ENCODE measurements at places on chromosomes 12 and 14.
A peak's percentile ranks its signal among the peaks of the same experiment; 100 is the strongest.

GRCh38 chr12:129613314-129613713 is 290.5 kb downstream of the TMEM132D start:
- DNase-seq: no peak

DNA sequence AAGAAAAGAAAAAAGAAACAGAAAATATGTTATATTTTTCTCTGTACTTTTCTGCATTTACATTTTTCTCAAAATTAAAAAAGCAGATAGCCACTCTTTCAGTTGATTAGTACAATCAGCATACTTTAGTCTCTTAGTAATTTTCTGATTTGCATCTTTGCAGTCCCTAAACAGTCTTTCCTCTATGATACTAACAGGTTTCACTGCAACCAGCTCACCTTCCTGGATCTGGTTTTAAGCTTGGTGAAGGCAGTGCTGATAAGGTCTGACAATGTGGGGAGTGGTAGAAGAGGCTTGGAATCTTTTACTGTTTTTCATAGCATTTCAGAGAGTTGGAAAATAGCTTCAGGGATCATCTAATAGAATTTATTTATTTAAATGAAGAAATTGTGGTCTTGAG is 457.6 kb downstream of the ZFP36L1 start:
- no peak for DNase-seq

GRCh38 chr12:57389033-57389432 is 41.8 kb downstream of the R3HDM2 start:
- DNase-seq: no peak

- no peak for DNase-seq
These were observed 6.1 kb downstream of the RHOF start for GRCh38 chr12:121787063-121788025.

DNA sequence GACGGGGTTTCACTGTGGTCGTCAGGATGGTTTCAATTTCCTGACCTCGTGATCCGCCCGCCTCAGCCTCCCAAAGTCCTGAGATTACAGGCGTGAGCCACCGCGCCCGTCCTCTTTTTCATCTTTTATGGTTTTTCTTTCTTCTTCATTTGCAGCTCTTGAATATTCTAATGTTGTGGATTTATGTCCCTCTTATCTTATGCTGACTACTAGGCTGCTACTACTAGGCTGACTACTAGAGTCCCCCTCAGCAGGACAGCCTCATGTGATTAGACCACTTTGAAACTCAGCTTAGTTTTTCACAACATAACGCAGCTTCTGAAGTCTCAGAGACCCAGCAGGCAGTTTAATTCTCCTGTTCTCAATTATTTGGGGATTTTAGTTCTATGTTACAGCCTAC is 857 bp upstream of the CLEC4E start:
- no peak for DNase-seq

DNA sequence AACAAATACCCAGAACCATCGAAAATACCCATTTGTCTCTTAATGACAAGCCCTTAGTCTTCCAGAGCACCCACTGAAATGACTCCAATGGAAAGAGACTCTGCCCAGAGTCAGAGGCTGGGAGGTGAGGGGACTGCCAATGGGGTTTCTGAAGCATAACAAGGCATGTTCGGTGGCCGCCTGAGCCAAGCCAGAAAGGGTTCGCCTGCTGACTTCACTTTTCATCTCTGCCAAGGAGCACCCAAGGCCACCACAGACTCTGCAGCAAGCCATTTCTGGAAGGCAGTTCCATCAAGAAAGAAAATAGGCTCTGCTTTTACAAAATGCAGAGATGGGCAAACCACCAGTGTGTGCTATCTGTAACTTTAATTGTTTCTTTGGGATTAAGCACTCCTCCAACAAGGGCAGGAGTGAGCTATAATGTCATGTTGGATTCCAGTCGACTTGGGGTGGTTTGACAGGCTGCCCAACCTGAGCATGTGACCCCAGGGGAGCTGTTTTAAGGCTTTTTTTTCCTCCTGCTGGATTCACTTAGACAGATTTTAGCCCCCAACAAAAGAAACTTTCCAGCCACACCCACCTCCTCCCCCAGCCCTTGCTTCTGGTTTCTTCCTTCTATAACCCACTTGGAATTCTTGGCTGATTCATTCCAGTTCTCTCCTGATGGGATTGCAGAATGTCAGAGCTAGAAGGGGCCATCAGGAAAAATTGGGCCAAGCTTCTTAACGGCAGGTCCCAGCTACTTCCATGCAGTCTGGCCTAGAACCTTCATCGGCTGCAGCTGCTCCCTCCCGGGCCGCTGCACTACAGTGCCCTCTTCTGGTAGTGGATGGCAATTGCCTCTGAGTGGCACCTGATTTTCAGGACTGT is 24.1 kb downstream of the CKAP4 start:
- no peak for DNase-seq

DNA sequence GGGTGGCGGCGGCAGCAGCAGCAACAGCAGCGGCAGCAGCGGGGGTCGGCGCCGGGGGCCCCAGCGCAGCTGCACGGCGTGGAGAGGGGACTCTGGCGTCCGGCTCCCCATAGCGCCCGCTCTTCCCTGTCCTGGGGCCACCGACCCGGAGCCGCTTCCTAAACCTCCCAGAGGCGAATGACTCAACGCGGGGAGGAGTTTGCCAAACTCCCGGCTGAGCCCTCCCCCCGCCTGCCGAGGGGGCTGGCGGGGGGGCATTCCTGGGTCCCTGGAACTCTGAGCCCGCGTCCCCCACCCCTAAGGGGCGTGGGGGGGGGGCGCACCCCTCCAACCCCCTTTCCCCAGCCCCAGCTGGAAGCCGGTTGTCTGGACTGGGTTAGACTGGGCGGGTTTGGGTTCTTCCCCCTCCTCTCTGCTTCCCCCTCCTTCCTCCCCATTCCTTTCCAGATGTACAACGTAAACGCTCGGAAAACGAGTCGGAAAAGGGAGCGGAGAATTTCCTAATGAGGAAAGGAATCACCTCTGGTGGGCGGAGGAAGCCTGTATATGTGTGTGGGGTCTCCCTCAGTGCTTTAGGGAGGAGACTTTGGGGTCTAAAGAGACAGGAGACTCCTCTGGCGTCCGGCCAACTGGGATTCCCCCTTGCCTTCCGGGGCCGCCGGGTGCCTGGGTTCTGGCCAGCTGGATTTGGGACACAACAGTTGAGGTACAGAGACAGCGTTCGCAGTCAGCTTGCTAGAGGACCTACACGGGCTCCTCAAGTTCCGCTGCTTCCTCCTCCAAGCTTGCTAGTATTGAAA is at the start of gene ITGA5:
TSS of gene ITGA5 (minus strand) at position 179 of the 800 bp plus-strand sequence. CDS start at position 111, 68 bp downstream.
- DNase-seq: peak; percentile 77

- no peak for DNase-seq
These were observed 16.6 kb downstream of the MAP3K12 start for GRCh38 chr12:53482626-53483168.

- DNase-seq: no peak
These were observed 17.7 kb downstream of the EPYC start for GRCh38 chr12:90987101-90987500.

- DNase-seq: no peak
These were observed 40.3 kb downstream of the ADGRD1 start for GRCh38 chr12:130993759-130994670.

- no peak for DNase-seq
These were observed 3.5 kb downstream of the PTPN21 start for GRCh38 chr14:88551094-88551870.

Data from omental fat pad (tissue), 4 donors.